Activated T-helper 1 cell treated with Interleukin-2 at 50 U/mL for 16 hours (primary cell): ENCODE measurements at places on chromosomes 5 and 9.

GRCh38 chr9:114754581-114754980 lies 51.3 kb downstream of the TNFSF15 start:
- no peak for DNase-seq

DNA sequence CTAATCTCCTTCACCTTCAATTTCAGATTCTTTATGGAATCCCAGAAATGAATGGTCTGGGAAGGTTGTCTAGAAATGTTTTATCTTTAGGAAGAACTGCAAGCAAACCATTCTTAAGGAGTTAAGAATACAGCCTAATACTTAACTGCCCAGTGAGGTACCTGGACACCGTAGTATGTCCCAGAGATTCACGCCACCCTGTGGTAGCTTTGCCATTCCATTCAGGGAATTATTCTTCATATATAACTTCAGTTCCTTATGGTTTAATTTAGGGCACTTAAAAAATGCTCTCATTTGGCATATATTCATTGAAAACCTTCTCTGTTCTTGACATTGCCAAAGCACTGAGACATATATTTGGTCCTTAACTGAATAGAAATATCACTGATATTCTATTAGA lies 49.7 kb downstream of the ACTBL2 start:
- no peak for DNase-seq

DNA sequence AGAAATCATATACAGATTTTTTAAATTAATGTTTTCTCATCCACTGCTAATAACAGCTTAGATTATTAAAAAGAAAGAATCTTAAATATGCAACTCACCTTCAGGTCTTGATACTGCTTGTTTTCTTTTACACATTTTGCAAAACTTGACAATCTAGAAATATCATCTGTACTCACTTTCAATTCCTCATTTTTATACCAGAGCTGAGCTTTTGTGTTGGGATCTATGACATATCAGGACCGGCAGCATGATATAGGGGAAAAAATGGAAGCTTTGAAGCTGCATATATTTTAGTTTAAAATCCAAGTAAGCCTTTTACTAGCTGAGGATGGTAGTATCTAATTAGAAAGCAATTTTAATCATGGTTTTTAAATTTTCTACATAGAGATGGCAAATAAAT lies 75.7 kb upstream of the SMARCA2 start:
- no peak for DNase-seq

- no peak for DNase-seq
These were observed 218.1 kb downstream of the TRIM32 start for GRCh38 chr9:116905171-116905588.

- DNase-seq, result no peak
These were observed 151.7 kb upstream of the ADCY2 start for GRCh38 chr5:7244208-7244607.
